Panc1 (cell line): ENCODE measurements at places on chromosomes 7 and 10. TPM values are rescaled to one million over a fixed set of nuclear protein-coding genes. Genes with fewer than 3 reads are reported as not detected.

The STEAP1 gene
- total RNA-seq: 5.5 TPM

The SGCE gene
- 32.0 TPM for total RNA-seq

The CDNF gene
- total RNA-seq: 0.39 TPM

The CELF2 gene
- total RNA-seq: 0.44 TPM

The UPK3B gene
- total RNA-seq: 9.8 TPM

The ASAH2 gene
- total RNA-seq: 6.5 TPM

The SFXN2 gene
- 11.6 TPM for total RNA-seq

The NKX2-3 gene
- 0.15 TPM for total RNA-seq

The PRKCQ gene
- 0.23 TPM for total RNA-seq

The SPAM1 gene
- total RNA-seq: not detected

The C10orf53 gene
- not detected for total RNA-seq

The GRM8 gene
- total RNA-seq: not detected

The GSTO2 gene
- 28.5 TPM for total RNA-seq

The FLNC gene
- 10.2 TPM for total RNA-seq

The CFAP43 gene
- total RNA-seq: 0.21 TPM

The UTF1 gene
- not detected for total RNA-seq

The AZGP1 gene
- total RNA-seq: 0.49 TPM

The CPXM2 gene
- not detected for total RNA-seq

The IFIT1B gene
- total RNA-seq: not detected

The RBP4 gene
- total RNA-seq: 6.9 TPM

The SNCG gene
- total RNA-seq: 5.2 TPM

The ADAM22 gene
- 4.2 TPM for total RNA-seq

The RP9 gene
- total RNA-seq: 22.1 TPM

The SRRT gene
- 248 TPM for total RNA-seq

The ASZ1 gene
- total RNA-seq: not detected

The COL17A1 gene
- total RNA-seq: 0.26 TPM

The DRGX gene
- total RNA-seq: 0.15 TPM

The SEC31B gene
- 17.8 TPM for total RNA-seq

The NRAP gene
- not detected for total RNA-seq

The DENND11 gene
- total RNA-seq: 10.4 TPM

The GPR22 gene
- total RNA-seq: not detected

The NPC1L1 gene
- not detected for total RNA-seq

The GIMAP4 gene
- total RNA-seq: 0.26 TPM

The PLEKHS1 gene
- total RNA-seq: 0.21 TPM

The CYP2W1 gene
- total RNA-seq: 0.74 TPM

The ASB10 gene
- not detected for total RNA-seq
